ENCODE measurements at places on chromosomes 1 and 21. TPM values are rescaled to one million over a fixed set of nuclear protein-coding genes. Genes with fewer than 3 reads are reported as not detected.
A peak's percentile ranks its signal among the peaks of the same experiment; 100 is the strongest.

Gene PERM1
- 0.31 TPM for total RNA-seq

Gene TRIM17
- total RNA-seq = not detected

DNA sequence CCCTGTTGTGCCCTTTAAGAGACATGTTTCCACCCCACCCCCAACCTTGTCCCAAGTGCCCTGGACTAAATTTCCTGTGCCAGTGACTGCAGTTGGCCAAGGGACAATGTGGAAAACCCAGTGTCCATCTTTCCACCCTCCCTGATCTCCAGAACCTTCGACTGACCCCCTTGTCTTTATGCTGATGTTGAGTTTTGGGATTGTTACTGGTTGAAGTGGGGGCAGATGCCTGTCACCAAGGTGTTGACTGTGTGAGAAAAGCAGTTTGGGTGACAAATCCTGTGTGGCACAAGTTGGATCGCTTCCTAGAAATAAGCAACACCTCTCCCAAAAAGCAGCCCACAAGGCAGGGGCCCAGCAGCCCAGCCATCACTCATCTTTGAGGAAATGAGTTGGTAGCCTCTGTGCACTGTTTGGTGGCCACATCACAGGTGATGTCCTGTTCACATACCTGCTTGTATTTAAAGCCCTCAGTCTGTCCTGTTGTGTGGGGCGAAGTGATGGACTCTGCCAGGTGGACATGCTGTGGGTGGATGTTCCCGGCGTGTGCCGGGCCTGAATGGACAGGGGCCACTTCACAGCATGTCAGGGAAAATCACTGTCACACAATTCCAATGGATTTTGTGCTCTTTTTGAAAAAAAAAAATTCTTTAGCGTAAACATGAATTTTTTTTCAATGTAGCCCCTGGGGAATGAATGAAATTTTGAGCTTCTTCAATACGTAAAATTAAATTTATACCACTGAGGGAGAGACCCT is 6.6 kb upstream of the MIIP start:
- H3K27ac ChIP-seq = no peak overlapping the region
- no peaks in the 10 kb centered on the region for H3K4me1 ChIP-seq
- peaks cover 19% of the 10 kb centered on the region for H3K36me3 ChIP-seq
- no peak overlapping the region for H3K4me3 ChIP-seq
- DNase-seq = no peak

- DNase-seq = no peak
- no peak overlapping the region for H3K4me3 ChIP-seq
- no peaks in the 10 kb centered on the region for H3K27me3 ChIP-seq
- no peak overlapping the region for H3K27ac ChIP-seq
- H3K4me1 ChIP-seq = no peaks in the 10 kb centered on the region
Observed at GRCh38 chr1:13469343-13469742, 44.5 kb downstream of the LRRC38 start.

Gene FALEC
- not detected for total RNA-seq

- DNase-seq = no peak
- H3K4me1 ChIP-seq = peaks cover 19% of the 10 kb centered on the region
- peaks cover 7% of the 10 kb centered on the region for H3K27me3 ChIP-seq
- H3K4me3 ChIP-seq = no peak overlapping the region
- no peak overlapping the region for H3K27ac ChIP-seq
- no peaks in the 10 kb centered on the region for H3K36me3 ChIP-seq
Observed at GRCh38 chr1:58395355-58395754, 151.2 kb downstream of the OMA1 start.

Gene SMCP
- not detected for total RNA-seq

- H3K27me3 ChIP-seq = peaks cover 24% of the 10 kb centered on the region
- H3K36me3 ChIP-seq = no peaks in the 10 kb centered on the region
- no peak overlapping the region for H3K27ac ChIP-seq
- peaks cover 3% of the 10 kb centered on the region for H3K4me1 ChIP-seq
Observed at GRCh38 chr1:2000432-2000831, 3.2 kb downstream of the CFAP74 start.

Gene ANKRD13C
- 19.4 TPM for total RNA-seq

DNA sequence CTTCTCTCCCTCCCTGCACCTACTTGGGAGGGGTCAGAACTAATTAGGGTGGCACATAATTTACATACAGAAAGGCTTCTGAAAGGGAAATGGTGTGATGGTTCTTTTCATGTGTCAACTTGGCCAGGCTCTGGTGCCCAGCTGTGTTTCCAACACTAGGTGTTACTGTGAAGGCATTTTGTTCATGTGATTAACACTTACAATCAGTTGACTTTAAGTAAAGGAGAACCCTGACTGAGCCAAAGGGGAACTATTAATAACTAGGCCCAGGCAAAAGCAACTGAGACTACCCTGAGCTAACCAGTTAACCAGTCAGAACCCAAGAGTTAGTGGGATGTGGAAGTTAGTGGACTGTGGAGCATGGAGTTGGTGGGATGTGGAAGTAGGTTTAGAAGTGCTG is 114.9 kb downstream of the SEC16B start:
- H3K27me3 ChIP-seq = peaks cover 9% of the 10 kb centered on the region
- no peak for DNase-seq

Gene SERTAD4
- total RNA-seq = 71.7 TPM

GRCh38 chr1:65812065-65812464 is 19.4 kb downstream of the PDE4B start:
- peaks cover 10% of the 10 kb centered on the region for H3K27me3 ChIP-seq
- no peak overlapping the region for H3K4me3 ChIP-seq
- peaks cover 4% of the 10 kb centered on the region for H3K4me1 ChIP-seq
- H3K27ac ChIP-seq = no peak overlapping the region

Gene KRTAP19-1
- not detected for total RNA-seq

DNA sequence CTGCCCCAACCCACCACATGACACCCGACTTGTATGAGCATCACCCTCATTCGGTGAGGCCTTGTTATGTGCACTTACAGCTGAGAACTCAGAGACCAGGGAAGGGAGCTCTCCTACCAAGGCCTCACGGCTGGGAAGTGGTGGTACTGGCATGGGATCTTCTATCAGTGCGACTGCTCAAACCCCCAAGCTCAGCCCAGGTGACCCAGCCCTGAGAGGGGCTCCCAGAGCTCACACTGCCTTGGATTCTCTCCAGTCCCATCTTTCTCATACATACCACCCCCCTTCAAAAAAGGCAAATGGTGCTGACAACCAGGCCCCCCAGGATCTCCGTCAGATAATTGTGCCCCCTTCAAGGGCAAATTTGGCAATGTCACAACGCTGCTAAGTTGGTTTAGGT is 777 bp upstream of the PLA2G2F start:
- no peaks in the 10 kb centered on the region for H3K4me1 ChIP-seq
- H3K27me3 ChIP-seq = peaks cover 16% of the 10 kb centered on the region
- H3K4me3 ChIP-seq = no peak overlapping the region
- H3K27ac ChIP-seq = no peak overlapping the region
- peak; percentile 34 for DNase-seq

- H3K4me1 ChIP-seq = no peaks in the 10 kb centered on the region
- no peak overlapping the region for H3K4me3 ChIP-seq
- DNase-seq = no peak
- H3K36me3 ChIP-seq = peaks cover 13% of the 10 kb centered on the region
- H3K27ac ChIP-seq = no peak overlapping the region
Observed at GRCh38 chr1:6294080-6294889, 33.4 kb upstream of the GPR153 start.

GRCh38 chr1:117967881-117968280 is 38.3 kb downstream of the WDR3 start:
- no peak overlapping the region for H3K4me3 ChIP-seq
- H3K27me3 ChIP-seq = no peaks in the 10 kb centered on the region
- peak overlapping the region; percentile 17 for H3K27ac ChIP-seq
- DNase-seq = no peak
- H3K36me3 ChIP-seq = peaks cover 6% of the 10 kb centered on the region

DNA sequence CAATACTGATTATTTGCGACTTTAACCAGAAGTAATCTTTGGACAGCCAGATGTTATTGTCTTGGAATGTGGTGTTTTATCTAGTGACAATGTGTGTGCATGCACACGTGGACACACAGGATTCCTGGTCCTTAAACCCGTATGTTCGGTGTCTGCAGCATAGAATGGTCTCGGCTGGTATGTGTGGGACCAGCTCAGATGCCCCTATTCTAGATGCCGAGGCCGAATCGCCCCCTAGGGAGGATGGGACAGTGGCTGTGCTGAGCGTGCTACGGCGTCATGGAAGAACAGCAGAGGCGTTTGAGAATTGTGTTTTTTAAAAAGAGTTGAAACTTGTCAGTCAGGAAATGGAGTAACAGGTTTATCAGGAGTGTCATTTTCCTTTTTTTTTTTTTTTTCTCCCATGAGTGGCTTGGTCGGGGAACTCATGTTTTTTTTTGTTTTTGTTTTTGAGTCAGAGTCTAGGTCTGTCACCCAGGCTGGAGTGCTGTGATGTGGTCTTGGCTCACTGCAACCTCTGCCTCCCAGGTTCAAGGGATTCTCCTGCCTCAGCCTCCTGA is 30.1 kb downstream of the SKI start:
- no peak for DNase-seq
- H3K27ac ChIP-seq = peak overlapping the region; percentile 72
- H3K4me3 ChIP-seq = no peak overlapping the region
- no peaks in the 10 kb centered on the region for H3K27me3 ChIP-seq

- DNase-seq = no peak
- no peaks in the 10 kb centered on the region for H3K36me3 ChIP-seq
- peak overlapping the region; percentile 74 for H3K27ac ChIP-seq
- no peak overlapping the region for H3K4me3 ChIP-seq
- peaks cover 26% of the 10 kb centered on the region for H3K4me1 ChIP-seq
Observed at GRCh38 chr1:241396747-241397681, 40.0 kb upstream of the RGS7 start.

GRCh38 chr1:183082650-183083049 is 59.4 kb downstream of the LAMC1 start:
- H3K27me3 ChIP-seq = no peaks in the 10 kb centered on the region
- H3K27ac ChIP-seq = peak overlapping the region; percentile 0
- no peak overlapping the region for H3K4me3 ChIP-seq

DNA sequence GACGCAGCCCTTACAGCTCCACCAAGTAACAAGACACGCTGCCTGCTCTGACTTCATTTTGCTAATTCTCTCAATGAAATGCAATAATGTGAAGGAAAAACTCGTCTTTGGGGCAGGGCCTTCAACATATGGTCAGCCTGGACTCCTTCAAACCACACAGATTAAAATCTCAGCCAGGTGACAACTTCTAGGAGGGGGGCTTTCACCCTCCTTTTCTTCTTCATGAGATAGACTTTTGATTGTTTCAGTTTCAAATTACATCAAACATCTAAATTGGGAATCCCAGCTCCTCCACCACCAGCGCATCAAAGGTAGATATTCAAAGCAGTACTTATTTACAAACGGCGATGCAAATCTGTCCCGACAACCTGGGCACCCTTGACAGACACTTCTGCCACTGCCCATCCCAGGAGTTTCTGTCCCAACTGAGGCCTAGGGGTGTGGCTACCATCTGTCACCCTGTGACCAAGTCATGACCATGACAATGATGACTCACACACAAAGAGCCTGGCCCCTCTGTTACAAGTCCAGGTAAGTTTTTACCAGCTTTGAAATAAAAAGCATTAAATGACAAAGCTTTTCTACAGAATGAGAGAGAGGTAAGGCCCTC is 29.7 kb downstream of the SSBP3 start:
- no peak overlapping the region for H3K4me3 ChIP-seq
- H3K27ac ChIP-seq = no peak overlapping the region
- peaks cover 2% of the 10 kb centered on the region for H3K36me3 ChIP-seq

Gene C8A
- total RNA-seq = not detected

DNA sequence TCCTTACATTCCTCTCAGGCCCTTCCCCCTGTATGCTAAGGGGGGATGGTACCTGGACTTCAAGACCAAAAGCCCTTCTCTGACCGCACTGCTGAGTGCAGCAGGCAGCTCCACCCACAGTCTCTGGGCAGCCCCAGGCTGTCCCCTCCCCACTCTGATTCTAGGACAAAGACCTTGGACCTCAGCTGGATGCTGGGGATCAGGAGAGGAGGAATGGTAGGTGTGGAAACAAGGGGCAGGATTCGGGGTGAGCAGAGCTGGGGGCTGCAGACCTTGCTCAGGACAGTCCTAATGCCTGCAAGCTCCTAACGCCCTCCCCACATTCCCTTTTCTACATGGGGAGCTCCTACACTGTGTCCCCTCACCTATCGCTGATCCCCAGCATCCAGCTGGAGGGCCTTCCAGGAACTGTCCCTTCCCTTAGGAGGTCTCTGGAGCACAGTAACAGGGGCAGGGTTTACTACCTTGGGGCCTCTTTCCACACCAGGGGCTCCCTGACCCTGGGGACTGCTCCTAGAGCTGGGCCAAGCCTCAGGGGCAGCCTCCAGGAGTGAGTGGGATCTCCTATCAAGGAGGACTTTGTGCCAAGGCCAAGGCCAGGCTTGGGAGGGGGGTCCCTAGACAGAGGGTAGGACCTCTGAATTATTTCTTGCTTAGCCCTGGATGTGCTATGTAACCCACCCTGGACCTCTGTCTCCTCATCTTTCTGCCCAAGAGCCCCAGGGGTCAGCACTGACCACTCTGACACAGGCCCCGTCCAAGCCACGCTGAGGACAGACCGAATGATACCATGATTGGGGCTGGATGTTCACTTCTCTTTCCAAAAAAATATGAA is 5.6 kb downstream of the CLDN19 start:
- no peaks in the 10 kb centered on the region for H3K27me3 ChIP-seq
- H3K4me3 ChIP-seq = no peak overlapping the region
- DNase-seq = no peak
- peaks cover 6% of the 10 kb centered on the region for H3K4me1 ChIP-seq

Gene WNT3A
- not detected for total RNA-seq

Gene JAM2
- total RNA-seq = 6.6 TPM

- H3K4me3 ChIP-seq = no peak overlapping the region
- H3K27me3 ChIP-seq = peaks cover 18% of the 10 kb centered on the region
- no peak for DNase-seq
Observed at GRCh38 chr1:74681851-74682250, 8.3 kb upstream of the ERICH3 start.

- no peak overlapping the region for H3K4me3 ChIP-seq
- DNase-seq = no peak
- H3K36me3 ChIP-seq = no peaks in the 10 kb centered on the region
- H3K27ac ChIP-seq = no peak overlapping the region
- peaks cover 14% of the 10 kb centered on the region for H3K4me1 ChIP-seq
Observed at GRCh38 chr1:56185493-56185892, 393.9 kb downstream of the PLPP3 start.

Gene SHISA4
- total RNA-seq = 39.1 TPM

- peak overlapping the region; percentile 81 for H3K27ac ChIP-seq
- peaks cover 62% of the 10 kb centered on the region for H3K4me1 ChIP-seq
- DNase-seq = no peak
Observed at GRCh38 chr1:156083800-156084790, 1.8 kb upstream of the MEX3A start.

Gene AMY1C
- not detected for total RNA-seq

- no peak overlapping the region for H3K27ac ChIP-seq
- H3K4me3 ChIP-seq = no peak overlapping the region
- peaks cover 2% of the 10 kb centered on the region for H3K36me3 ChIP-seq
- no peaks in the 10 kb centered on the region for H3K4me1 ChIP-seq
- H3K27me3 ChIP-seq = peaks cover 28% of the 10 kb centered on the region
- no peak for DNase-seq
Observed at GRCh38 chr1:47774986-47775834, 222.0 kb downstream of the TRABD2B start.

GRCh38 chr1:77218477-77219165 is 609 bp downstream of the PIGK start:
- peak overlapping the region; percentile 82 for H3K4me3 ChIP-seq
- peaks cover 32% of the 10 kb centered on the region for H3K4me1 ChIP-seq
- H3K27me3 ChIP-seq = no peaks in the 10 kb centered on the region
- H3K27ac ChIP-seq = peak overlapping the region; percentile 81
- DNase-seq = no peak
- H3K36me3 ChIP-seq = peaks cover 8% of the 10 kb centered on the region
